ENCODE measurements at places on chromosomes 7 and 10.

DNA sequence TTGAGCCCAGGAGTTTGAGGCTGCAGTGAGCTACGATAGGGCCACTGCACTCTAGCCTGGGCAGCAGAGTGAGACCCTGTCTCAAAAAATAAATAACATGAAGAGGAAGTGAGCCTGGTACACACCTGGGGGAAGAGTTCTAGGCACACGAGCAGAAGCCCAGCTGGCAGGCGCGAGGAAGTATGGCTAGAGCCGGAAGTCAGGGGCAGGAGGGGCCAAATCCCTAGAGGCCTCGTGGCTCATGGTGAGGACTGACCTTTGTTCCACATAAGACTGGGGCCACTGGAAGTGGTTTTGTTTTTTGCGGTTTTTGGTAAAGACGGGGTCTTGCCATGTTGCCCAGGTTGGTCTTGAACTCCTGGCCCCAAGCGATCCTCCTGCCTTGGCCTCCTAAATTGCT is 117.6 kb downstream of the HIP1 start:
- DNase-seq = no peak

DNA sequence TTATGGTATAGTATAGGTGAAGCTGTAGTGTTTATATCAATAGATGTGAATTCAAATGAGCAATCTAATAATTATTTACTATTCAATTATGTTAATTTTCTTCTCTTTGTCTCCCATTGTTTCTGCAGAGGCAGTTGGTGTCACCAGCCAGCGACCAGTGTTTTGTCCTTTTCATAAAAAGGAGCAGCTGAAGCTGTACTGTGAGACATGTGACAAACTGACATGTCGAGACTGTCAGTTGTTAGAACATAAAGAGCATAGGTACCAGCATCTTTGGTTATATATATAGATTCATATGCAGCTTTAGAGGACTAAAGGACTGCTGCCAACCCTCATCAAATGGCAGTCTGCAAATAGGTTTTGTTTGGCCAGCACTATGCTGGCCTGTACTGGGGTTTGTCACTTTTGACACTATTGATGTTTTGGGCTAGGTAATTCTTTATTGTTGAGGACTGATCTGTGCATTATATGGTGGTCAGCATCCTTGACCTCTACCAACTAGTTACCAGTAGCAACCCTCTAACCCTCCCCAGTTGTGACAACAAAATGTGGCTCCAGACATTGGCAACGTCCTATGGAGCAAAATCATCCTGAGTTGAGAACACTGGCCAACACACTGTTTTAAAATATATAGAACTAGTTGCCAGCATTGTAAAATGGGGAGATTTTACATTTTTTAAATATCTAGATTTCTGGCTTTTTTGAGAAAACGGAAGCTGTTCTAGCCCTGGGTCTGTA is 59.2 kb downstream of the TRIM24 start:
- DNase-seq = no peak

- DNase-seq = no peak
These were observed 3.8 kb downstream of the RARRES2 start for GRCh38 chr7:150337659-150338081.

DNA sequence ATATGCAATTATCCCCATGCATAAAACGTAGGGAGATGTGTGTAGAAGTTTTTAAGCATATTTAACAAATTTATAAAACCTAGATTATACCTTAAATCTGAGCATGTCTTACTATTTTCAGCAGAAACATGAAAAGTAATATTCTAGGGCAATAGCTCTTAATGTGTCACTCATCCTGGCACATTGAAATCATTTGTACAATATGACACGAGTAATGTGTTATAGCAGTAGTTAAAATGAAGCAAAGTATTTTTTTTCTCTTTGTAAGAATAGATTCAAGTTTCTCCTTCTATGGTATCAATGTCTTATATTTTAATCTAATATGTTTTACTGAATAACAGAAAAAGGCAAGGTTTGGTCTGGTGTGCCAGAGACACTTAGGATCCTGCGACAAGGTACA is 274.9 kb upstream of the PLXDC2 start:
- DNase-seq = no peak

DNA sequence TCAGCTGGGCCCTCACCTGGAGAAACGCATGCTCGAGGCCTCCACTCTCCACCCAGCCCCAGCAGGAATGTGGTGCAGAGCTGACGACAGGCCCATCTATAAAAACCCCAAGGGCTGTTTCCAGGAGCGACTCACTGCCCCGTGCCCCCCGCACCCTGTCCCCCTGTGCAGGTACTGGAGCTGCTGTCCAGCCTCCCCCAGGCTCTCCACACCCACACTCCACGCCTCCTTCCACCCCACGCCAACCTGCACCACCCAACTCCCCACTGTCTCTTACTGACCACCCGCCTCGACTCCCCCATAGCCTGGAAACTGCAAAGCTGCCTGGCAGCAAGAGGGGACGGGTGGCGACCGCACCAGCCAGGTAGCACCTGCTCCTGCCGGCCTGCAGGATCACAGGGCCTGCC is 43.3 kb downstream of the DIP2C start:
- DNase-seq = no peak

GRCh38 chr10:132914732-132915131 is 27.6 kb downstream of the CFAP46 start:
- DNase-seq = no peak
